Endothelial cell (in vitro differentiated cells): ENCODE measurements at places on chromosomes 7 and 10. TPM values are rescaled to one million over a fixed set of nuclear protein-coding genes. Genes with fewer than 3 reads are reported as not detected.

GRCh38 chr10:74910976-74911350 is 84.6 kb downstream of the KAT6B start:
- no peak for DNase-seq

- no peak for DNase-seq
Observed at GRCh38 chr7:27167916-27168264, 2.6 kb upstream of the HOXA9 start.

- no peak for DNase-seq
Observed at GRCh38 chr7:15279640-15280039, 282.2 kb downstream of the AGMO start.

DNA sequence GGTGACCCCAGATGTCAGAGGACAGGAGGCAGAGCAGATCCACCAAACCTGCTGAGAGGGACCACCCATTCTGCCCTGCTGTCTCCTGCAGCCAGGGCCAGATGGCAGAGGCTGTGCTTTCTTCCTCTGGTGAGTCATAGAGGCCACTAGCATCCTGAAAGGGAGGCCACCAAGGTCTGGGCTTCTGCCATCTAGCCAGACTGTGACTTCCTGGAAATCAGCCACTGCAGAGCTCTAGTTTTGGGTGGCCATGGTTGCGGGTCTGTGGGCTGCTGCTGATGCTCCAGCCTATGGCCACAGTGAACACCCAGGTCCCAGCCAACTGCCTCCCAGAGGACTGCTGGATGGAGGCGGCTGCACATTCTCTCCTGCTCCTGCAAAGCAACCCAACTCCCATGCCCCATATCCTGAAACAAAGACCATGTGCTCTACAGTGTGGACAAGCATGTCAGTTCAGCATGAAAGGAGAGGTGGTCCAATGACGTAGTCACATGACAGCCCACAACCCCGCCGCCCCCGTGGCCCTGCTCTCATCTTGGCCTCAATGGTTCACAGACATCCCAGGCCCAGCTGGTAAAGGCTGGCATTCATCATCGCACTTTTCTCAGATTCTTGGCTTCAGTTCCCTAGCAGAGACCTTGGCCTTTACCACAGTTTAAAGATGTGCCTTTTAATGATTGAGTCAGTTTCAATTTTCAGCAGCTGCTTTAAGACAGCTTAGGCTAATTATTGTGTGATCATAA is 73.9 kb upstream of the CXCL12 start:
- DNase-seq = no peak

Gene ABCC2
- total RNA-seq = 1.9 TPM

Gene KNDC1
- 1.3 TPM for total RNA-seq

Gene ADRB1
- not detected for total RNA-seq

Gene WAPL
- total RNA-seq = 41.8 TPM
